Frontal cortex (tissue), 4 donors: ENCODE measurements at places on chromosomes 12 and 14. TPM values are rescaled to one million over a fixed set of nuclear protein-coding genes. Genes with fewer than 3 reads are reported as not detected.

FBXO21 gene
- 158 TPM for total RNA-seq

DNA sequence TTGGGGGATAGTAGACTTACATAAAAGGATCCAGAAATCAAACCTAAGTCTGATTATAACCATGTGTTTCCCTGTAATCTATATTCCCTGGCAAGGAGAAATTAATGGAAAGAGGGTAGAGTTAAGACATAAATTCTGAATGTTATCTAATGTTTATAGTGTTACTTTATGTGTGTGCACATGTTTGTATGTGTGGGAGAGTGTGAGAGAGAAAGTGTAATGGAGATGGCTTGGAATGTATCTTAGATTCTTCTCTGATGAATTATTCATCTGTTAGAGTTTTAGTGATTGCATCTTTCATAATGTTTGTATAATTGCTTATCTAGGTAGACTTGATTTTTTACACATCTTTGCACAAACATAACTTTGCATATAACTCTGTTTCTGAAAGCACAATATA is 490.9 kb downstream of the FLRT2 start:
- no peak for DNase-seq

DNA sequence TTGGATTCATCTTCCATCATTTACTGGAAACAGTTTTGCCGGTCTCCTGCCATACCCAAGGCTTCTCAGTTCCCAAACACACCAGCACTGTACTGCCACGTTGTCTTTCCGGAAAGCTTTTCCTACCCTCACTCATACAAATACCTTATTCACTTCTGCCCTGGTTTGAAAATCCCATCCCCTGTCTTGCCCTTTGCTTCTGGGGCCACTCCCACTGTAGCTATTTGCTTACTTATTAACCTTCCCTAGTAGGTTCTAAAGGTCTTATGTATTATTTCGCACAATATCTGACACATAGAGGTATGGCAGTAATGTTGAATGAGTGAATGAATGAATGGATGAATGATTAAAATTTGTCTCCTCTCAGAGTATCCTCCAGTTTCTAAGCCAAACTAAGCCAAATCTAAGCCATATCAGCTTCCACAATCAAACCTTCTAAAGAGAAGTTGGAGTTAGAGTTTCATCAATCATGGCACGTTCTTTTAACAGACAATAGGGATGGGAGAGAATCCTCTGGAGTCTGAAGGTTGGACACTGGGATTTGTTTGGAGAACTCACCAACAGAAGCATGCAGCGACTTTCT is 18.6 kb downstream of the TSPAN8 start:
- DNase-seq: no peak

- no peak for DNase-seq
These were observed 220.3 kb upstream of the FKBP4 start for GRCh38 chr12:2574355-2574935.

DNA sequence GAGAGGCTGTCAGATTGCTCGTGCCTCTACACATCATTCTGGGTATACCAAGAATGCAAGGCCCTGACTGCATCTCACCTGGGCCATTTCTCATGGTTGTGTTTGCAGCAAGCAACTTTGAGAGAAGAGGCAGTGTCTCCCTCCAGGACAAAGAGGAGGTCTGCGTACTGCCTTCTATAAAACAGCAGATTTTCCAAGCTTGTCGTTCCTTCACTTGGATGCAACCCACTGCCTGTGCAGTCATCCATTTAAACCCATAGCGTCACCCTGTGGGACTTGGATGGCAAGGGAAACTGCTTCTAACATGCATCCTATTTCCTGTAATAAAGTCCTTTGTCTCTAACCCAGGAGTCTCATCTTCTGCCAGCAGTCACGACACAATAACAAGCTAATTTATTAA is 1.3 kb downstream of the POMT2 start:
- no peak for DNase-seq
